Thoracic aorta (tissue), 2 donors: ENCODE measurements at places on chromosomes 13 and 19.

GRCh38 chr13:79185580-79185979, 220.5 kb downstream of the RBM26 start:
- DNase-seq, result no peak

DNA sequence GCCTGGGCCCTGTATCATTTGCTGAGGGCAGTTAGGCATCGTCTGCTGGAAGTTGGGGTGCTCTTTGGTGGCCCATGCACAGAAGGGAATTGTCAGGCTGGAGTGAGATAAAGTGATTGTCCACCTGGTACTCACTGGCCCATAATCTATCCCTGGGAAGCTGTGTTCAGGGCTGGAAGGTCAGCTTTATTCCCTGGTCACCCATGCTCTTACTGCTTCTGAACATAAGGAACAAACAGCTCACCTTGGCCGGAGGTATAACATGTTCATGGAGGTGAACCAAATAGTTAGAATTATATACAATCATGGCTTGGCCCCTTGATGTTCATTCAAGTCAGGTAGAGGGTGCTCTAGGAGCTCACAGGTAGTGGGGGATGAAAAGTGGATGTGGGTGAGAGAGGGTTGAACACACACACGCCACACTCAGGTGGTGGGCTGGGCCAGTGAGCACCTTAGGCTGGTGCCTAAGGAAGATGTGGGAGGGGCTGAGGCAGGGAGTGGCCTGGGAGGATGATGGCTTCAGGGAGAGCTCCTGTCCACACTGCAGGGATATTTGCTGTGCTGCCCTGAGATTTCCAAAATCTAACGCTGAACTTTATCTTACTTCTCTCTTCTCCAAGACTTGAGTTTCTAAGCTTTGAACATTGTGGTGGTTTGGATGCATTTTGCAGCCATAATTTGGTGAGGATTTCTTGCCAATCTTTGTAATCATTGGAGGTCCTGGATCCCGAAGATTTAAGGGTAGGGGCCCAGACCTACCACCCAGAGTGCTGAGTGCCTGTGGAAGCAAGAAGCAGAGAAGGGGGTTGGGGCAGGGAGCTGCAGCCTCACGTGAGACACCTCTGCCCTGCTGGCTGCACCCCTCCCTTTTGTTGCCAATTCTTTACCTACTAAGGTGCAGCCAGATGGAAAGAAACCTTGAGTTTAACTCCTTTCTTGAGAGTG, 420.6 kb downstream of the ZNF536 start:
- DNase-seq, result no peak

GRCh38 chr13:40236566-40237168, 429.8 kb downstream of the FOXO1 start:
- peak; percentile 53 for DNase-seq

DNA sequence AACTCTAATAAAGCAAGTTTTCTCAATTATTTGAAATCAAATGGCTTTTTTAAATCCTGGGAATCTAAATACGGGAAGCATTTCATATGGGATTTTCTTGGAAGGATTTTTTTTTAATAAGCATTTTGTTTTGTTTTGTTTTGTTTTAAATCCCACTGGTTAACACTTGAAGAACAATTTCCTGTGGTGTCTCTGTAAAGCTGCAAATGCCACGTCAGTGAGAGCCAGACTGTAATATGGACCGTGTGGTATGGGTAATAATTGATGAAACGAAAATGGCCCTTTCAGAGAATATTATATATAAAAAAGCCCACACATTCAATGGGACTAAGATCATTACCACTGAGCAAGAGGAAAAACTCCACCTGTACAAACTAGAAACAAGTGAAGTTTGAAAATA, 33.9 kb upstream of the MIR17HG start:
- DNase-seq, result no peak

- no peak for DNase-seq
Measured at GRCh38 chr19:2113439-2114211, 16.9 kb downstream of the IZUMO4 start.

DNA sequence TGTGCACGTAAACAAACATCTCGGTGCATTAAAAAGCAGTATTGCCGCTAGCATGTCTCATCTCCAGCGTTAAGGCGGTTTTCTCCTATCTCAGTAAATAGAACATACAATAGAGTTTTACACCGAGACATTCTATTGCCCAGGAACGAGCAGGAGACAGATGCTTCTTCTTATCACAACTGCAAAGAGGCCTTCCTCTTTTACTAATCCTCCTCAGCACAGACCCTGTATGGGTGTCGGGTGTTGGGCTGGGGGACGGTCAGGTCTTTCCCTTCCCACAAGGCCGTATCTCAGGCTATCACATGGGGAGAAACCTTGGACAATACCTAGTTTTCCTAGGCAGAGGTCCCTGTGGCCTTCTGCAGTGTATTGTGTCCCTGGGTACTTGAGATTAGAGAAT, 21.2 kb downstream of the ZNF233 start:
- DNase-seq, result no peak

DNA sequence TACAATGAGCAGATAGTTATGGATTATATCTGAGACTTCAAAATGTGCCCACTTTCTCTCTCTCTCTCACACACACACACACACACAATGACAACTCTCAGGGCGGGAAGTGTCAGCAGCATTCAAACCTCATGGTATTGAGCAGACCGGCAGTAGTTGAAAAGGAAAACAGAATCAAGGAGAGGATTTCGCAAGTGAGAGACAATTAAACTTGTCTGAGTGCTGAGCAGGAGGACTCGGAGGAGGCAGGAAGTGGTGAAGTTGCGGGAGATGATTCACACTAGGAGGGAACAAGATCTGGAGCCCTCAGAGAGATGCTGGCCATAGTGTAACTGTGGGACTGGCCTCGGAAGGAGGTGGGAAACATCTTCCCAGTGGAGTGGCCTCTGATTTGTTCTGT, 353.1 kb downstream of the EFNB2 start:
- DNase-seq, result no peak

GRCh38 chr13:36086117-36086516, 45.1 kb downstream of the DCLK1 start:
- no peak for DNase-seq

GRCh38 chr19:18266771-18267686, 7.2 kb downstream of the IQCN start:
- no peak for DNase-seq

DNA sequence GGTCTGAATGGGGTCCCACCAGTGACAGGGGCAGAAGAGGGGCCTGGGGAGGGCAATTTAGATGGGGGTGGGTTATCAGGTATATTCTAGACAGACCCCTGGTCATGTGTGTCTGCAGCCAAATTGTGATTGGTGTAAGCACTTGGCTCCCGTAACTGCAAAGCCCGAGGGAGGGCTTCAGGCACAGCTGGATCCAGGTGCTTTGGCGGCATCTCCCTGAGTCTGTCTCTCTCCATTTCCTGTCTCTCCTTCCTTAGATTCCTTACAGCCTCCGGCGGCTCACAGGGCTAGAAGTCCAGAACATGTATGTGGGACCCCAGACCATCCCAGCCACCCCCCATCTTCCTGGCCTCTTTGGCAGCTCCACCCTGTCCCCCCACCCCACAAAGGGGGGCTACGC, 31.4 kb downstream of the DHX34 start:
- DNase-seq, result no peak

DNA sequence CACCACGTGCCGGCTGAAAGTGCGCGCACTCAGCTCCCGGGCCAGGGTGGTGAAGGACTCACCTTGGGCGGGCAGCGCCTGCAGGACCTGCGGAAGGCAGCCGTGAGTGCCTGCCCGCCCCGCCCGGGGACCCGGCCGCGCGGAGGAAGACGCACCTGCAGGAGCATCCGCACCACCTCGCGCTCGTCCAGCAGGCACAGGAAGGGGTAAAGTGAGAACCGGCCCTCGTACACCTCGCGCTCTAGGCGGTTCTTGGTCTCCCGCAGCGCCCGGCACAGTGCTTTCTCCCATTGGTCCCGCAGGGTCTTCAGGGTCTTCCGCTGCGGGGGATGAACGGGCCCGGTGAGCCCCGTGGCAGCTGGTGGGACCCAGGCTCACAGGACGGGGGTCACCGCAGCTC, 10.7 kb downstream of the POLRMT start:
- DNase-seq, result no peak

DNA sequence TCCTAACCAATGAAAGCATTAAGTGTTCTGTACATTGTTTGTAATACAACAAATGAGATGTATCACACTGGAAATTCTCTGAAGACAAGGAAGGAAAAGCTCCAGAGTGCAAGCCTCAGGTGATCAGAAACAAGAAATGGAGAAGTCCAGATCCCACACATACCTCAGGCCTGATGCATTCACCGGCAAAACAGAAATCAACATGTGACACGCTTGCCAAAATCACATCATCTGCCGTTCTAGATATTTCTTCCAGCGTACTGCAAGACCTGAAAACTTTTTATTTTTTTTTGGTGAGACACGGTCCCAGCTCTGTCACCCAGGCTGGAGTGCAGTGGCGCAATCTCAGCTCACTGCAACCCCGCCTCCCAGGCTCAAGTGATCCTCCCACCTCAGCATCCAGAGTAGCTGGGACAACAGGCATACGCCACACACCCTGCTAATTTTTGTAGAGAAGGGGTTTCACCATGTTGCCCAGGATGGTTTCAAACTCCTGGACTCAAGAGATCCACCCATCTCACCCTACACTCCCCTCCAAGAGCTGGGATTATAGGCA, 48.6 kb downstream of the FOXO1 start:
- DNase-seq, result no peak

- DNase-seq, result no peak
Measured at GRCh38 chr19:44600466-44600865, 12.9 kb upstream of the IGSF23 start.

- no peak for DNase-seq
Measured at GRCh38 chr19:49161987-49162386, 4.4 kb downstream of the TRPM4 start.

- DNase-seq, result no peak
Measured at GRCh38 chr13:79673310-79673992, 192.5 kb downstream of the NDFIP2 start.

GRCh38 chr13:39394796-39395678, 208.0 kb downstream of the LHFPL6 start:
- DNase-seq, result no peak

DNA sequence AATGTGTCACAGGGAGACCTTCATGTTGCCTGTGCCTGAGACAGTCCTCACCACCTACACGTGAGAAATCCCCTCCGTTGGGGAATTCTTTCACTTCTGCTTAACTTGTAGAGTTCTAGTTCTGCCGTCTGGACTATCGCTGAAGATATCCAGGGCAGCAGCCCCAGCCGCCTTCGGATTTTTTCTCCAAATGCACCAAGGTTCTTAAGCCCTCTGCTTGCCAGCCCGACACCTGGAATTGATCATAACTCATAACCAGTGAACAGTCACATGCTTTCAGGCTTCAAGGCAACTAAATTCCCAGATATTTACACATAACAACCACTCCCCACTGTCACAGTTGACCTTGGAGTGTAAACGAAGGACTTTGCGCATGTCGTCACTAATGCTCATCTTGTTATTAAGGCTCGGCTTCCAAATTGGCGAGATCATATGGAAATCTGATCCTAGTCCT, 114.4 kb downstream of the RAB20 start:
- DNase-seq, result no peak

DNA sequence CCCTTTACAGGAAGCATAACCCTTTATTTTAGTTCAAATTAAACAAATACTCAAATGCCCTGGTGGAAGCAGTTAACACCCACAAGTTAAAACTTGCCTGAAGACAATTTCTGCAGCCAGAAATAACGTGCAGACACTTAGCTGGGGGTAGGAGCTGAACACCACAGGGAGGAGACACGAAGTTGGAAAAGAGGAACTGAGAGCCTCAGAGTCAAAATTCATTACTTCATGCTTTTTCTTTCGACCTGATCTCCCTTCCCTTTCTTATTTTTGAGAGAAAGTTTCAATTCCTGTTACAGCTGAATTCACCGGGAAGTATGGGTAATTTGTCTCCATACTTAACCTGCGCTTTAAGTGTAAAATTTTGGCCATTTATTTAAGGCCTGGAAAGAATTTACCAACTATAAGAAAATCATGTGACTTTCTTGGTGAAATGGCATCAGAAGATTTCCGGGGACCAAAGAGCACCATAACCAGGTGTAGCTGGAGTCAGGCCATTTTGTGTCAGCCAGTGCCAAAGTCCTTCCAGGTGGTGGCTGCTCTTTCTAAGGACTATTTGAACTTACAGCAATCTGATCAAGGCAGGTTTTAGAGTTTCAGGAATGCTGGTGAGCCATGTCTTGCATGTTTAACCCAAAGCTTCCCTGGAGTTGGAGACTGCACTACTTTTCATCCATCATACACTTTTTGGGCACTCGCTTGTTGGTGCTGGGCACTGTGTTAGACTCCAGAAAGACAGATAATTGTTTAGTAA, 46.5 kb upstream of the RCBTB2 start:
- no peak for DNase-seq

DNA sequence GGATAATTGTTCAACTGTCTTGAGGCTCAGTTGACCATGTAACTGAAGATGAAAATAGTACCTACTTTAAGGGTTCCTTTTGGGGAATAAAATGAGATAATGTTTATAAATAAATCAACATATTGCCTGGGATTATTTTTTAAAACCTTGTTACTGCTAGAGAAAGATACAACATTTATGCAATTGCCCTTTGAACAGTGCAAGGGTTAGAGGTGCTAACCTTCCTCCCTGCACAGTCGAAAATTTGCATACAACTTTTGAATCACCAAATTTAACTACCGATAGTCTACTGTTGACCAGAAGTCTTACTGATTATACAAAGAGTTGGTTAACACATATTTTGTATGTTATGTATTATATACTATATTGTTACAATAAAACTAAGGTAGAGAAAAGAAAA, 750.0 kb downstream of the EFNB2 start:
- DNase-seq, result no peak

DNA sequence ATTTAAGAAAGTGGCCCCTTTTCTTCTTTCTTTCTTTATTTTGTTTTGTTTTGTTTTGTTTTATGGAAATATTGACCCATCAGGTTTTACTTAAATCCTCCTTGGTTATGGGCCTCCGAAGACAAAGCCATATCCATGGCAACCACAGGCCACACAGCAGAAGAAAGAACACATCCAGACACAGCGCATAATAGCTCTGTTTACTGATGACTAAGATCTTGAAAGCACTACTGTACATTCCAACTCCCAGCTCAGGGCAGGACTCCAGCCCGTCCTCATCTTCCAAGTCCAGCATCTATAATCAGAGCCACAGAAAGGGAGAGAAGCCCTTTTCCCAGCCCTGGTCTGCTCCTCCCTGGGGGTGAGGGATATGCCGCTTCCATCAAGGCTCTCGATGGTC, 84.3 kb downstream of the NUFIP1 start:
- DNase-seq, result peak; percentile 16

- no peak for DNase-seq
Measured at GRCh38 chr19:48810151-48810550, 678 bp downstream of the BCAT2 start.

DNA sequence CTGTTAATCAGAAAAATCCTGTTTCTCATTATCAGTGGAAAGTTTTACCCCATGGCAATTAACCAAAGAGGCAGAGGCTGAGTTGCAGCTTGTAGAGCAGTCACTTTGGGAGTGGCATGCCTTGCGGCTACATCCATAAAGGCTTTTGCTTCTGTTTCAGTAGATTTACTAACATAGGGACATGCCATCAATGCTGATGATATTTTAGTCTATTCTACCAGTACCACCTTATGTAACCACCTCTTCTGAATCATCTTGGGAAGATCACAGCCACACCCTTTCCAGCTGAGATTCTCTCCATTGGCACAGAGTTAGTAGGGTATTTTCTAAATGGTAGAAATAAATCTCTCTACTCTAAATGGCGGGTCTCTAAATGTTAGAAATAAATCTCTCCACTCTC, 37.5 kb downstream of the POSTN start:
- no peak for DNase-seq

- DNase-seq, result no peak
Measured at GRCh38 chr13:108897955-108898354, 268.5 kb downstream of the MYO16 start.

- DNase-seq, result no peak
Measured at GRCh38 chr19:28504139-28504538, 708.8 kb downstream of the UQCRFS1 start.

- no peak for DNase-seq
Measured at GRCh38 chr13:96650301-96650886, 343.9 kb downstream of the OXGR1 start.
